ENCODE measurements at places on chromosomes 7 and 10. TPM values are rescaled to one million over a fixed set of nuclear protein-coding genes. Genes with fewer than 3 reads are reported as not detected.

Gene FANK1
- 3.0 TPM for total RNA-seq

Gene ABCB4
- total RNA-seq = 0.47 TPM

Gene GLI3
- total RNA-seq = 19.2 TPM

Gene LIPJ
- not detected for total RNA-seq

Gene CYP2C19
- total RNA-seq = 0.17 TPM

Gene FAM180A
- total RNA-seq = 0.34 TPM

Gene NRP1
- 22.2 TPM for total RNA-seq

Gene KEL
- 0.08 TPM for total RNA-seq

Gene TMEM176B
- 7.5 TPM for total RNA-seq

Gene GPR26
- not detected for total RNA-seq

Gene ZNF736
- 8.7 TPM for total RNA-seq

Gene AEBP1
- 52.6 TPM for total RNA-seq

Gene TMEM140
- total RNA-seq = 7.6 TPM

Gene TEX36
- total RNA-seq = not detected

Gene PTPRZ1
- 49.8 TPM for total RNA-seq

Gene BTBD16
- total RNA-seq = 13.4 TPM

Gene LMBR1
- 44.1 TPM for total RNA-seq

Gene TRIM50
- not detected for total RNA-seq

Gene PON1
- 0.52 TPM for total RNA-seq

Gene GIMAP4
- total RNA-seq = 10.6 TPM

Gene PAX4
- total RNA-seq = not detected

Gene LRRC17
- total RNA-seq = 4.4 TPM

Gene PLEKHS1
- 0.76 TPM for total RNA-seq

Gene MKLN1
- total RNA-seq = 31.7 TPM

Gene RNLS
- 13.0 TPM for total RNA-seq

Gene CPA5
- not detected for total RNA-seq

Gene MYO1G
- total RNA-seq = 1.8 TPM

Gene CRTAC1
- total RNA-seq = 2.9 TPM

Gene GPRIN2
- total RNA-seq = 118 TPM

Gene CYP3A4
- 3.8 TPM for total RNA-seq

Gene SERPINE1
- 9.4 TPM for total RNA-seq

Gene LRMDA
- total RNA-seq = 1.3 TPM

Gene TLX1
- total RNA-seq = 0.15 TPM

Gene MMP21
- total RNA-seq = not detected

Gene OGDHL
- total RNA-seq = 0.10 TPM

Gene FEZF1
- not detected for total RNA-seq

Gene TFEC
- 0.29 TPM for total RNA-seq

Gene ASB10
- total RNA-seq = not detected

Gene LSM5
- total RNA-seq = 15.0 TPM

Gene SLC35G1
- total RNA-seq = 4.1 TPM

Gene TMEM270
- not detected for total RNA-seq

Gene SEC31B
- total RNA-seq = 4.6 TPM

Gene RSPH10B
- total RNA-seq = 0.19 TPM

Gene LIPF
- not detected for total RNA-seq

Gene SRPK2
- 74.2 TPM for total RNA-seq

Data from lower leg skin (tissue), 4 donors.